Ovary (tissue), 10 donors: ENCODE measurements at places on chromosomes 7 and 10. TPM values are rescaled to one million over a fixed set of nuclear protein-coding genes. Genes with fewer than 3 reads are reported as not detected.
A peak's percentile ranks its signal among the peaks of the same experiment; 100 is the strongest.

NPTX2 gene
- 4.4 TPM for total RNA-seq

TMEM140 gene
- total RNA-seq = 8.5 TPM

- H3K36me3 ChIP-seq = no peaks in the 10 kb centered on the region
- H3K27me3 ChIP-seq = no peaks in the 10 kb centered on the region
- H3K27ac ChIP-seq = no peak overlapping the region
- DNase-seq = no peak
- H3K4me3 ChIP-seq = no peak overlapping the region
Measured at GRCh38 chr10:11602919-11603523, 8.4 kb downstream of the USP6NL start.

GRCh38 chr10:46094931-46095750 lies 49.1 kb upstream of the MSMB start:
- DNase-seq = no peak
- H3K4me1 ChIP-seq = no peaks in the 10 kb centered on the region
- H3K27me3 ChIP-seq = no peaks in the 10 kb centered on the region
- H3K4me3 ChIP-seq = no peak overlapping the region
- no peaks in the 10 kb centered on the region for H3K36me3 ChIP-seq

LRRC61 gene
- total RNA-seq = 23.6 TPM

GRCh38 chr7:49631071-49631815 lies 142.2 kb upstream of the VWC2 start:
- DNase-seq = no peak
- H3K27me3 ChIP-seq = no peaks in the 10 kb centered on the region
- H3K27ac ChIP-seq = no peak overlapping the region
- H3K4me1 ChIP-seq = peaks cover 5% of the 10 kb centered on the region
- no peaks in the 10 kb centered on the region for H3K36me3 ChIP-seq

- peak overlapping the region; percentile 72 for H3K4me3 ChIP-seq
- H3K36me3 ChIP-seq = no peaks in the 10 kb centered on the region
- peak overlapping the region; percentile 44 for H3K27ac ChIP-seq
- peak; percentile 40 for DNase-seq
- H3K4me1 ChIP-seq = peaks cover 2% of the 10 kb centered on the region
Measured at GRCh38 chr7:143287339-143287934, 714 bp upstream of the CASP2 start.

WNT8B gene
- total RNA-seq = not detected

- H3K27me3 ChIP-seq = no peaks in the 10 kb centered on the region
- H3K27ac ChIP-seq = no peak overlapping the region
- no peak overlapping the region for H3K4me3 ChIP-seq
- peaks cover 1% of the 10 kb centered on the region for H3K4me1 ChIP-seq
- H3K36me3 ChIP-seq = no peaks in the 10 kb centered on the region
- DNase-seq = no peak
Measured at GRCh38 chr7:30223896-30224295, 60.5 kb upstream of the ZNRF2 start.

GRCh38 chr10:24857031-24857725 lies 95.2 kb downstream of the PRTFDC1 start:
- no peaks in the 10 kb centered on the region for H3K27me3 ChIP-seq
- no peak for DNase-seq
- H3K4me3 ChIP-seq = no peak overlapping the region
- H3K36me3 ChIP-seq = no peaks in the 10 kb centered on the region
- no peak overlapping the region for H3K27ac ChIP-seq

DNA sequence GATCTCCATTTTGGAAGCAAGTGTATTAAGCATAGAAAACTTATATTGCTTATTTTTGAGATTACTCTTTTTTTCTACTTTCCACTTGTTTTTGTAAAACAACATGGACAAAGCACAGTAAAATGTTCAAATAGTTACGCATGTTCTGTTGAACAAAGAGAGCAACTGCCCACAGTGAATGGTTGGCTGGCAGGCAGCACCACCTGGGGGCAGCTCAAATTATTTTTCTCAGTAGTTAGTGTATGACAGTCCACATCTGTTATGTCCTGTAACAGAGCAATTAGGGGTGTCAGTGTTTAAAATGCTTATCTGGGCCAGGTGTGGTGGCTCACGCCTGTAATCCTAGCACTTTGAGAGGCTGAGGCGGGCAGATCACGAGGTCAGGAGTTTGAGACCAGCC lies 46.1 kb upstream of the CACUL1 start:
- no peak overlapping the region for H3K4me3 ChIP-seq
- H3K4me1 ChIP-seq = no peaks in the 10 kb centered on the region
- no peak overlapping the region for H3K27ac ChIP-seq

- H3K4me3 ChIP-seq = no peak overlapping the region
- no peaks in the 10 kb centered on the region for H3K4me1 ChIP-seq
- no peak overlapping the region for H3K27ac ChIP-seq
- no peak for DNase-seq
Measured at GRCh38 chr7:127629268-127629854, 11.4 kb upstream of the PAX4 start.

GRCh38 chr7:42406358-42406757 lies 169.3 kb upstream of the GLI3 start:
- no peaks in the 10 kb centered on the region for H3K36me3 ChIP-seq
- no peaks in the 10 kb centered on the region for H3K27me3 ChIP-seq
- no peaks in the 10 kb centered on the region for H3K4me1 ChIP-seq
- H3K27ac ChIP-seq = no peak overlapping the region

DNA sequence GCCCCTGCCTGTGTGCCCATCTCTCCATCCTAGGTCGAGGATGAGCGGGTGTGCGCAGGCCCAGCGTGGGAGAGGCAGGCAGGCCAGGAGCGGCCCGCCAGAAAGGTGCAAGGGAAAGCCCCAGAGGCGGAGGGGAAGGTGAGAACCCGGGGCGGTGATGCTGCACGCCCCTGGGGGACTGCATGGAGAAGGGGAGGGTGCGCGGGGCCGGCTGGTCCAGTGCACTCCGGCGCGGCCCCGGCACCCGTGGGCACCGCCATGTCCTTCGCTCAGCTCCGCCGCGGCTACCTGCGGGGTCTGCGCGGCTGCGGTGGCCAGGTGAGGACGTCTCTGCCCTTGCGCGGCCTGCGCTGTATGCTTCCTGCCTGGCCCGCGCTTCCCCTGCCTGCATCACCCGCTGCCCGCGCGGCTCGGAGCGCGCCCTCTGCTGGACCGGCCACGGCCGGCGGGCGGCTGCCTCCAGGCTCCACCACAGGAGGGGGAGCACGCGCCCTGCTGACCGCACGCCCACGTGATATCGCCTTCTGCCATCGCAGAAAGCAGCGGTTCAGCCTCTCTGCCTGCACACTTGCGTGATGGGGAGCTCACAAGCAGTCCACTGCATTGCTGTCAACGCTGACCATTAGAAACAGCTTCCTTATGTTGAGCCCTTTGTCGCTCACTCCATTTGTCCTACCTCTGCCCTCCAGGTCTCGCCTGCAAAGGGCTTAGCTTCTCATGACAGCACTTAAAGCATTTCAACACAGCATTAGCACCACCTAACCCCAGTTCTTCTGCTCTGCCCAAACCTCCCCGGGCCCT lies 73.9 kb downstream of the CXCL12 start:
- peaks cover 6% of the 10 kb centered on the region for H3K4me1 ChIP-seq
- H3K27me3 ChIP-seq = no peaks in the 10 kb centered on the region
- H3K36me3 ChIP-seq = no peaks in the 10 kb centered on the region
- H3K4me3 ChIP-seq = peak overlapping the region; percentile 15
- DNase-seq = peak; percentile 88

SH2B2 gene
- 6.6 TPM for total RNA-seq

ACTA2 gene
- 954 TPM for total RNA-seq

GRCh38 chr10:103227416-103227815 lies 18.3 kb upstream of the RPEL1 start:
- no peak for DNase-seq
- no peaks in the 10 kb centered on the region for H3K36me3 ChIP-seq
- no peaks in the 10 kb centered on the region for H3K4me1 ChIP-seq
- H3K27ac ChIP-seq = no peak overlapping the region
- H3K27me3 ChIP-seq = no peaks in the 10 kb centered on the region

TRIM8 gene
- 91.7 TPM for total RNA-seq

GRCh38 chr10:90289037-90289436 lies 568.8 kb downstream of the HTR7 start:
- no peak overlapping the region for H3K4me3 ChIP-seq
- no peak for DNase-seq
- no peaks in the 10 kb centered on the region for H3K27me3 ChIP-seq
- H3K27ac ChIP-seq = no peak overlapping the region
- no peaks in the 10 kb centered on the region for H3K4me1 ChIP-seq
- H3K36me3 ChIP-seq = no peaks in the 10 kb centered on the region

SLC25A40 gene
- 19.8 TPM for total RNA-seq

DNA sequence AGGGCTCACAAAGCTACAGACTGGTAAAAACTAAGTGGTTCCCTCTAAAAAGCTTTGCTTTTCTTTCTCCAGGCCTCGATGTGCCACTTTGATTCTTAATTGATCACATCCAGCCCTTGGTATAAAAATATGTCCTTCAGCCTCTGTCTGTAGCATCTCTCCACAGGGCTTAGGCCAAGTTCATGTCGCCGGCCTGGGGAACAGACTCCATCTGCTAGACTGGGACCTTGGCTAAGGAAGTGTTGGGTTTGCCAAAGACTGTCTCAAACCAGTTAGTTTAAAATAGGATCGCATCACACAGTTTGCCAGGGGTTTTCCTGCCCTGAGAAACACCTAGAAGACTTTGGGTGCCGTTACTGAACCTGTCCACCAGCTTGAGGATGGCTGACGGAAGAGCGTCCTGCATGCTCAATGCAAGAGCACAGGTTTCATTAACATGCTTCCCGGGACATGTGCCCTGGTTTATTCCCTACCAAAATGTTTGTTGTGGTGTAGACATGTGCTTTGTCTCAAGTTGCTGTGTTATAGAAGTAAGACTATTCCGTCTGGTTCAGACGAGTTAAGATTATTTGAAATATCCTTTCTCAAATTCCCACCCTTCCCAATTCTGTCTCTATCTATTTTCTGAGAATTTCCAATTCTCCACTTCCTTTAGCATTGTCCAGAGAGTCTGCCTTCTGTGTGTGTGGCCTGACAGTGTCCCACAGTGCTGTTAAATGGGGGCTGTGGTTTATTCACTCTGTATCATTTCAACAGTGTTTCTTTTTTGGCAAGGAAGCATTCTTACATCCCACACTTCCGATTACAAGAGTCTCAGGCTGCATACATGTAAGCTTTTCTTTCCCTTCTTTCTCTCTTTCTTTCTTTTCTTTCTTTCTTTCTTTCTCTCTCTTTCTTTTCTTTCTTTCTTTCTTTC lies 334.7 kb downstream of the INHBA start:
- H3K27me3 ChIP-seq = no peaks in the 10 kb centered on the region
- H3K27ac ChIP-seq = no peak overlapping the region
- no peak for DNase-seq
- no peaks in the 10 kb centered on the region for H3K36me3 ChIP-seq

DNA sequence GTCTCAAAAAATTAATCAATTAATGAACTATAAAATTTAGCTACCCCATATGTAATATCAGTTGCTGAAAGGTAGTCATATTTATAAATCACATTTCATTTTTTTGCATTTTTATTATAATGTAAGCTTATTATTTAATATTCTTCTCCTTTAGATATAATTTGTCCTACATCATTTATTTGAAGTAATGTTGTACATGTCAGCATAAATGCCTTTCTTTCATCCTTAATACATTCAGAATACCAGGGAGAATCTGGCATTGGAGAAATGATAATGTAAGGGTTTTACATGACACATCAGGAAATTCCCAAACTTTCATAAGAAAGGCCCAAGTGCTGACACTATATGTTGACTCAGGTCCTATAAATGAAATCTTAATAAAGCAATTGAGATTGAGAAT lies 742.1 kb downstream of the CNTNAP2 start:
- H3K27me3 ChIP-seq = no peaks in the 10 kb centered on the region
- no peaks in the 10 kb centered on the region for H3K36me3 ChIP-seq
- H3K27ac ChIP-seq = no peak overlapping the region
- H3K4me1 ChIP-seq = no peaks in the 10 kb centered on the region

- H3K36me3 ChIP-seq = no peaks in the 10 kb centered on the region
- no peak for DNase-seq
- H3K4me3 ChIP-seq = peak overlapping the region; percentile 58
- no peaks in the 10 kb centered on the region for H3K27me3 ChIP-seq
- H3K4me1 ChIP-seq = no peaks in the 10 kb centered on the region
- H3K27ac ChIP-seq = peak overlapping the region; percentile 97
Measured at GRCh38 chr10:22228167-22228938, 10.5 kb upstream of the EBLN1 start.

ZP3 gene
- 22.0 TPM for total RNA-seq

PILRA gene
- total RNA-seq = 25.9 TPM

OIT3 gene
- total RNA-seq = 0.25 TPM

ZNF438 gene
- total RNA-seq = 7.1 TPM

NPC1L1 gene
- 0.10 TPM for total RNA-seq

- DNase-seq = no peak
- no peaks in the 10 kb centered on the region for H3K27me3 ChIP-seq
- H3K4me1 ChIP-seq = no peaks in the 10 kb centered on the region
- H3K36me3 ChIP-seq = no peaks in the 10 kb centered on the region
Measured at GRCh38 chr10:86411281-86411841, 44.8 kb upstream of the GRID1 start.

- peaks cover 8% of the 10 kb centered on the region for H3K4me1 ChIP-seq
- no peaks in the 10 kb centered on the region for H3K36me3 ChIP-seq
- no peak overlapping the region for H3K27ac ChIP-seq
- DNase-seq = no peak
Measured at GRCh38 chr7:105874055-105874454, 2.3 kb downstream of the ATXN7L1 start.

GRCh38 chr7:30678805-30679204 lies 3.5 kb downstream of the CRHR2 start:
- H3K4me1 ChIP-seq = no peaks in the 10 kb centered on the region
- H3K27ac ChIP-seq = no peak overlapping the region
- H3K36me3 ChIP-seq = no peaks in the 10 kb centered on the region
- H3K4me3 ChIP-seq = no peak overlapping the region

DNA sequence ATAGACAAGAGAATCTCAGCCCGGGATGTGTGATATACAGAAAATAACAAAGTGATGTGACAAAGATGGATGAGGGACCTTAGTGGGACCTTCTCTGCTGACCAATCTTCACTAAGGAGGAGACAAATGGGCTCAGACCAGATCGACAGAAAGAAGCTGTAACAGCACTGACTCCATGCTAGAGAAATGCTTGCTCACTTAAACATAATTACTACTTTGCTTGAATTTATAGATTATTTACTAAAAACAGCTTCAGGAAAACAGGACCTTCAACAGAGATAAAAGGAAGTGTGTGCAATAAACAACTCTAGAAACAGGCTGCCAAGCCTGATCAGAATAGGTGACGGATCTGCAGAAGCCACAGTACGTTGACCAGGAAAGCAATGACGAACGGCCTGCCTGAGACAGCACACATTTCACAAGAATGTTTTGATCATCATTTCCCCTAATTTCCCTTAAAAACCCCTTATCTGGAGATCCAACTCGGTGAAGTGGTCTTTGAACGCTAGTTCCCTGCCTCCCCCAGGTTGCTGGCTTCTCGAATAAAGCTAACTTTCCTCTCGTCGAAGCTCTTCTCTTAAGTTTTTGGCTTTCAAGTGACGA lies 98.4 kb upstream of the STEAP1B start:
- H3K27ac ChIP-seq = no peak overlapping the region
- no peak for DNase-seq
- H3K27me3 ChIP-seq = no peaks in the 10 kb centered on the region
